ENCODE measurements at places on chromosomes 5 and 9.
A peak's percentile ranks its signal among the peaks of the same experiment; 100 is the strongest.

DNA sequence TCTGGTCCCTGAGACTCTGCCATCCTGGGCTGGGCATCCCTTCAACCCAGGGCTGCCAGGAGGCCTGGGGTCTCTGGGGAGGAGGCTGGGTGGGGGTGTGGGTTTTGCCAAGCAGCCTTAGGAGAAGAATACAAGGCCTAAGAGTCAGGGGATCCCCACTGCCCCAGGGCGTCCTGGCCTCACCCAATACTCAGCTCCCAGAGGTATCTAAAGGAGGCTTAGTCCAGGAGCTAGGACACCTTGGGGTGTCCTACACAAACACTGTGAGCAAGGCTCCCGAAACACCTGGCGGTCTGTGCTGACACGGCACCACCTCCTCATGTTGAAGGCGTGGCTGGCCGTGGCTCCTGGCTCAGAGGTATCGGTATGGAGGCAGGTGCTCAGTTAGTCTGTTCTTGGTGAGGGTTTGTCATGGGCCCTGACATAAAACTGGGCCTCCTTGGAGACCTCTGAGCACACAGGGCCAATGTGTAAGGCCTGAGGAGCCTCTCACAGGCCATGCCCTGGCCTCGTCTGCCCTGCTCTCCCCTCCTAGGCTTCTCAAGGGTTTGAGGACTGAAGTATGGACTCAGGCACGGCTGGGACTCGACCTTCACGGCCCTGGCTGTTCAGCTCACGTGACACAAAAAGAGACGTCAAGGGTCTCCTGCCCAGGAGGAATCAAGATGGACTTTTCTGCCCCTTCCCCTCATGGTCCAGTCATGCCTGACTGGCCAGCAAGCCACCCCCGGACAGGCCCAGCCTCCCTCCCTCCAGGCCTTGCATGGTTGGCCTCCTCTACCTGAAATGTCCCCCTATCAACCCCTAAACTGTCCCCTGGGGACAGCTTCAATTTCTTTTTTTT, 277.3 kb downstream of the FSTL4 start:
- DNase-seq, result no peak

DNA sequence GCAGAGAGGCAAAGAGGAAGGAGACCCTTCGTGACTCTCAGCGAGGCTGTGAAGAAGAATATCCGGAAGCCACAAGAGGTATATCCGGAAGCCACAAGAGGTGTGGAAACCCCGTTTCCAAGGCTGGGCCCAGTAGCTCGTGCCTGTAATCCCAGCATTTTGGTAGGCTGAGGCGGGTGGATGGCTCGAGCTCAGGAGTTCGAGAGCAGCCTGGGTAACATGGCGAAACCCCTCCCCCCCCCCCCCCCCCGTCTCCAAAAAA, 612 bp upstream of the BBLN start:
- peak; percentile 60 for DNase-seq

- DNase-seq, result no peak
Observed at GRCh38 chr5:127562252-127562651, 44.8 kb downstream of the PRRC1 start.

GRCh38 chr5:15664961-15665360, 165.0 kb downstream of the FBXL7 start:
- DNase-seq, result no peak

- no peak for DNase-seq
Observed at GRCh38 chr9:114124138-114124537, 25.0 kb upstream of the KIF12 start.

- DNase-seq, result no peak
Observed at GRCh38 chr5:73135021-73135420, 14.6 kb downstream of the TMEM171 start.

GRCh38 chr5:151080613-151081430, at the start of gene TNIP1:
TSS of gene TNIP1 (minus strand) at chr5:151081034. CDS start at chr5:151065095, 15,939 bp downstream.
- DNase-seq, result peak; percentile 94

DNA sequence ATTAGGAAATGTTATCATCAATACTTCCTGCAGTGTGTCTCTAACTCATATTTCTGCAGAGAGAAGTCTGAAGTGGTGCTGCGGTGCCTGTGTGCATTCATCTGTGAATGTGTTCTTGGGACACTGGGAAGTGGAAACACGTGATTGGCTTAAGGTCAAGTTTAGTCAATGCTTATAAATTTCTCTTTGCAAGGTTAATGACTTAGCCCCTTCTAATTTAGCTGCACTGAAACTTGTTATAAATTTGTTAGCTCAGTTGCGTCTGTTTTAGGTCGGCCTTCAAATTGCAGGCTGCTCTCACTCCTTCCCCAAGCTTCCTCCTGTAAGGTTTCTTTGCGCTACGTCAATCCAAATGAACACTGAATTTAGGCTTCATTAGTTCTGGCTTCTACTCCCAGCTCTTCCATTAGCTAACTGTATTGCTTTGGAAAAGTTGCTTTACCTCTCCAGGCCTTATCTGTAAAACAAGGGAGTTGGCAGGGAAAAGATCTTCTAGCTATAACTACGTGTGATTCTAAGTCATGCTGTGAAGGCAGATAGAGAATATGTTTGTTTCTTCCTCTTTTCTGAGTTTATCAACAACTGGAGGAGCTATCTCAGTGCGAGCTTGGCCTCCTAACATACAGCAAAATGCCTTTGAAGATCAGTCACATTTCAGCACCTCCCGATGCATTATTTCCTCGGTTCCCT, 341.8 kb downstream of the NFIB start:
- DNase-seq, result no peak

DNA sequence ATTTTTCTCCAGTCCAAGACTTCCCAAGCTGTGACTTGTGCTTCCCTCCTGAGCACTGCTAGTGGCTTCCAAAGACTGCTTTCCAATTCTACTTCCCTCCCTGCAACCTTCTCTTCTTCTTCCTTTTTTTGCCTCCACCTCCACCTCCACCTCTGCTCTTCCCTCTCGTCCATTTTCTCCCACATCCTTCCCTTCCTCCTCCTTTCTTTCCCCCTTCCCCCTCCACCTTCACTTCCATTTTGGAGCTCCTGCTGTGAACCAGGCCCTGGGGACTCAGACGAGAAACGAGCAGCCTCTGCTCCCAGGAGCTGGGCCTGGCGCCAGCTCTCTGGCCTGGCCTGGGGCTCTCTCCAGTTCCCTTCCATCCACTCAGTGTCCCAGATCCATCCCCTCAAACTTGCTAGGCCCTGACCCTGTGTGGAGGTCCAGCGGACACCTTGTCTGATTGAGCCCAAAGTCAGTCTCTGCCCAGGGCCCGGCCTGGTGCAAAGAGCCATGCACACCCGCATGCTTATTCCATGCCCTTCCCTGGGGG, 5.6 kb downstream of the GADD45G start:
- DNase-seq, result no peak

- no peak for DNase-seq
Observed at GRCh38 chr5:151257731-151258181, 4.8 kb downstream of the GM2A start.

- DNase-seq, result no peak
Observed at GRCh38 chr5:169052207-169052606, 248.7 kb downstream of the SLIT3 start.

DNA sequence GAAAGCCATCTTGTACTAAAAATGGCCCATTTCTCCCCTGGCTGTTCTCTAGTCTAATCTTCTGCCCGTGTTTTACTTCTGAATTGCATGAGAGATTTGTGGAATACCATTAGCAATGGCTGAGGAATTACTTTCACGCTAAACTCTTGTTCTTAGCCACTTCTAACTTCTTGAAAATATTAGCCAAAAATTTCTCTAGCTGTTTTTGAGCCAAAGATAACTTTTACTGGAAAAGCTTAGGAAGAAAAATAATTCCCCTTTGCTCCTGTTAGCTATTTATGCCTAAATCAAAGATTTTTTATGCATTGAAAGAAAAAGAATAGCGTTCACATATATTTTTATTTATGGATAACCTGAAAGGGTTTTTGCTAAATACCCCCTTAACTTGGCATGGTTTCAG, 287.8 kb downstream of the MTRR start:
- DNase-seq, result no peak

- no peak for DNase-seq
Observed at GRCh38 chr9:91567642-91568274, 144.1 kb upstream of the NFIL3 start.

GRCh38 chr5:35753500-35753899, 103.2 kb upstream of the IL7R start:
- DNase-seq, result no peak

GRCh38 chr9:8769153-8769552, 969.6 kb upstream of the DMAC1 start:
- DNase-seq, result no peak

DNA sequence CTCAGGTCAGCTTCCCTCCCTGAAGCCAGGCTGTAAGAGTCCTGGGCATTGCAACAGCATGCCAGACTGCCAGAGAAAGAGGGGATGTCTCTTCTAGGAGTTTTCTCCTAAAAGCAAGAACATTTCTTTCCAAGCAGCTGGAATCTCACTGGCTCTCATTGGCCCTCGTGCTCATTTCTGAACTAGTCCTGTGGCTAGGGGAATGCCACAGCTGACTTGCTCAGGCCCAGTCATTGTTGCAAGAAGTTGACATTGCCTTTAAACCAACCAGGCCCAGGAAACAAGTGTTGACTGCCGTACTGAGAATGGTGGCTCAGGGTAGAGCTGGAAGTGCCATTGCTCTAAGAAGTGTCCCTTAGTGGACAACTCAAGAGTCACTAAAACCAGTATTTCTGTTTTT, 15.0 kb upstream of the CEP120 start:
- no peak for DNase-seq

DNA sequence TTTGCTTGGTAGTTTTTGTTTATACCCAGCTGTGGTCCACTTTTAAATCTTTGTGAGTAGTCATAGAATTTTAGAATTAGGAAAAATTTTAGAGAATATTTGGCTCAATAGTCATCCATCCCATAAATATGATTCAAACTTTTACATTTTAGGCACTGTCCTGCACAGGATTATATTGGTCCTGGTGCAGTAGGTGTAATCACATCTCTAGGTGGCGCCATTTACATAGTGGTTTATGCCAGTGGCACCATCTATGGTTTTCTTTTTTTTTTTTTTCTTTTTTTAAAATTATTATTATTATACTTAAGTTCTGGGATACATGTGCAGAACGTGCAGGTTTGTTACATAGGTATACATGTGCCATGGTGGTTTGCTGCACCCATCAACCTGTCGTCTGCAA, 260.7 kb upstream of the KCNN2 start:
- no peak for DNase-seq

GRCh38 chr9:111961575-111961974, 65.0 kb downstream of the UGCG start:
- DNase-seq, result no peak

GRCh38 chr5:89686081-89686765, 723.3 kb downstream of the CETN3 start:
- no peak for DNase-seq

- DNase-seq, result no peak
Observed at GRCh38 chr9:108673386-108673785, 182.4 kb downstream of the ACTL7B start.

DNA sequence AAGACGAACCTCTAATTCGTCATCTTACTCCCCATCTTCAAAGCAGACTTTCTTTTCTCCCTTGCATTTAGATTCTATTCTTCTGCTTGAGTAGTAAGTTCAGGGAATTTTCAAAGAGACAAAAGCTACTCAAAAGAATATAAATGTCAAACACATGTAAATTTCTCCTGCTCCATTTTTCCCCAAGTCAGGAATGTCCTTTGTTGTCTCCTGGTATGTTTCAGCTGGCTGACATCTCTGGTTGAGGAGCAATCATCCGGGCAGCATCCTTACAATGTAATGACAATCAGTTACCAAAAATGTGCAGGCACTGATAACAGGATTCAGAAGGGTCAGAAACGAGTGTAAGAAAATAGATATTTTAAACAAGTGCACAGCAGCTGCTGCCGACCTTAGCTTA, 47.6 kb upstream of the PPP1R2B start:
- no peak for DNase-seq

- no peak for DNase-seq
Observed at GRCh38 chr5:43348207-43348606, 35.0 kb upstream of the HMGCS1 start.

DNA sequence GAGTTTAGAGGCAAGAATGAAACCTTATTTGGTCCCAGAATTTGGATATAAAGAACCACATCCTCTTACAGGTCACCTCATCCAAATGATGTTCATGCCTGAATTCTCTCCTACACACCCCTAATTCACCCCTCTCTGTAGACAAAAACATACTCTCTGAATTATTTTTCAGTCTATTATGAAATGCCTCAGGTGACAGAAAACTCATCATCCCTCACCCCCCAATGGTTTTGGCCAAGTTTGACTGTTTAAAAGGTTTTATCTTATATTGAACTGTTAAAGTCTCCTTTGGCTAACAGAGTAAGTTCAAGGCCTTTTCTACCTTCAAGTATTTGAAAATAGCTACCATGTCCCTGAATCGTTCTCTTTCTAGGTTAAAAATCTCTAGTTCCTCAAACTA, 2.3 kb upstream of the CD180 start:
- DNase-seq, result no peak

DNA sequence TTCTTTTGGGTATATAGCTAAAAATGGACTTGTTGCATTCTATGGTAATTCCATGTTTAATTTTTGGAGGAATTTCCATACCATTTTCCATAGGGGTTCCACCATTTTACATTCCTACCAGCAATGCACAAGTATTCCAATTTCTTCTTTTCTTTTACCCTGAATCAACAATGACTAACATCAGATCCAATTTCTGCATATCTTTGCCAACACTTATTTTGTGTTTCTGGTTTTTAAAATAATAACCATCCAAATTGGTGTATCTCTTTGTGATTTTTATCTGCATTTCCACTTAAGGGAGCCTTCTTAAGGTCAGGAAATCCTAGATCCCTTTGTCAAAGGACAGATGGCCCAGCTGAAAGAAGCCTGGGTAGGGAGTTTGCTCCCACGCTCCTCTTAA, 29.5 kb upstream of the SMU1 start:
- no peak for DNase-seq

DNA sequence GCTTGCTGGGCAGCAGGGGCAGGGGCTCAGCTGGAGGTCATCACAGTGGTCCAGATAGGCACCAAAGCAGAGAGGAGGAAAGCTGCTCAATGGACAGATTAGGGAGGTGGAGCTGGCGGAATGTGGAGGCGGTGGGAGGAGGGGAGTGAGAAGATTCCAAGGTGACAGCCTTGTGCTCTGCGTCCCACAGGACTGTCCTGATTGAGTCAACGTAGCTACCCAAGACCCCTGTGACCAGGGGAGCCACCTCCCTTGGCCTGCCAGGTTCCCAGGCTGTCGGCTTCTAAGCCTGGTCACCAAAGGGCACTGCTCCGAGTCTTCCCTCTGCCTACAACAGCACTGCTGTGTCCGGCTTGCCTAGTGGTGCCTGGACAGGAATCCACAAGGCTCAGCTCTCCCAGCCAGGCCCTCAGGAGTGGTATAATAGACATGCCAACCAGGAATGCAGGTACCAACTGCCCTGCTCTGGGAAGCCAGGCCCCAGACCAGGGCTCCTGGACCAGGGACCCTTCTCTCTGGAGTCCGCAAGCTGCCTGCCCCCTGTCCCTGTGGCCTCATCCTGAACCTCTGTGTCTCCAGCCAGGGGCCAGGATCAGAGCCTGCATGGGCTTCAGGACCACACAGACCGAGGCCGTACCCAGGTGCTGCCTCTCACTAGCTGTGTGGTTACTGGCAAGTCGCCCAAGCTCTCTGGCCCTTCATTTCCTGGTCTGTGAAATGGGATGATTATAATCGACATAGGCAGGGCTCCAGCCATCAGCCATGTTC, 67.9 kb downstream of the STK10 start:
- DNase-seq, result no peak
